ENCODE measurements at places on chromosomes 5 and 9.

DNA sequence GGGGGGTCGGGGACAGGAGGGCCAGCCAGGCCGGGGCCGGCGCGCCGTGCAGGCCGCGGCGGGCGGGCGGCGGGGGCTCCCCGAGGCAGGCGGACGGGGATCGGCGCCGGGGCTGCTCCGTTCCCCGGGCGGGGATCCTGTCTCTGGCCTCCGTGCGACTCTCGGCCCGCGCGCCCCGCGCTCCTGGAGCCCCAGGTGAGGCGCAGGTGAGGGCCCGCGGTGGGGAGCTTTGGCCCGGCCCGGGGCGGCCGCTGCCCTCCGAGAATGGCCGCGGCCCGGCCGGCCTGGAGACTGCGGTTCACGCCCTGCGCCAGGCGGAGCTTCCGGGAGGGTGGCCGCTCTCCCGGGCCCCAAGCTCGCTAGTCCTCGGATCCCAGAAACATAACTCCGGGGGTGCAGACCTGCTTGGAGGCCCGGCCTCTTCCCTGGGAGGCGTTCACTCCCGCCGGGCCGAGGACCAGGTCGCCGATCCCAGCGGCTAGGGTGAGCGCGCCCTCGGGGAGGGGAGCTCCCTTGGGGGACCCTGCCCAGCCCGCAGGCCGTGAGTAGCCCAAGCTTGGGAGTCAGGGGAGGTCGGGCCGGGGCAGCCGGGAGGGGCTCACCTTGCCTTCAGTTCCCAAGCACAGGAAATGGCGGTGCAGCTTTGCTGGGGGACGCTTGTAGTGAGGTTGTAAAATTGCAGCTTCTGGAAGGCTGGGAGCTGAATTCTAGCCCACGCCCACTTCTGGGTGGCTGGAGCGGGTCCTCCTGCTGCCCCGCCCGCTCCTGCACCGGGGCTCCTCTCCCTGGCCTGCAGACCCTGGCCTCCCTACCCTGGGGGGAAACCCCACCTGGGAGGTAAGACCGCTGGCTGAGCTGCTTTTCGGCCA, 723 bp downstream of the PPP1R26 start:
- DNase-seq = peak; percentile 51

GRCh38 chr5:68067291-68067690, 148.3 kb upstream of the PIK3R1 start:
- no peak for DNase-seq

DNA sequence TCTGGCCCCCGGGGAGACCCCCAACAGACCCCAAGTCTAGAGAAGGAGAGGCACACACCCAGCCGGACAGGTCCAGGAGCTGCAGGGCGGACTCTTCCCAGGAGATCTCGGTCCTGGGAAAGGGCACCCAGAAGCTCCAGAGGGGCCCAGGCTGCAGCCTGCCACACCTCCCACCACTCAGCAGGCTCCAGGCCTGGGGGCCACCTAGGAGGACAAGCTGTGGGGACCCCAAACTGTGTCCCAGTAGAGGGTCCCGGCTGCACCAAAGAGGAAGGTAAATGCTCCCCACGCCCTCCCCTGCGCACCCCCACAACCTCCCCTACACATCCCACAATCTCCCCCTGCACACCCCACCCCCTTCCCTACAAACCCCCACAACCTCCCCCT, 48.5 kb downstream of the PLEKHG4B start:
- DNase-seq = no peak

DNA sequence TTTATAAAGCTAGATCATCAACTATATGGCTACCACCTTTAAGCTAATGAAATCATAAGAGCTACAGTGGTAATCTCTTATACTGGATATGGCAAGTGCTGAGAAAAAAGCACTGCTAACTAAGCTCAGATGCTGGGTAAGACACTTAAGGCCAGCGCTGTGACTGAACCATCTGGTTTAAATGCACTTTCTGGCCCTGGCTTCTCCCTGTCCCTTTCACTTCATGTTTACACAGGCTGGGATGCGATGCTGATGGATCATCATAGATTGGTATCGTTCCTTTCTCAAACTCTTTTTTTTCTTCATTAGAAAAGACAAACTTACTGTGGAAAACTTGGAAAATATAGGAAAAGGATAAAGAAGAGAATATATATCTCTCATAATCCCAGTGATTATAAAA, 52.3 kb downstream of the KIF24 start:
- no peak for DNase-seq

DNA sequence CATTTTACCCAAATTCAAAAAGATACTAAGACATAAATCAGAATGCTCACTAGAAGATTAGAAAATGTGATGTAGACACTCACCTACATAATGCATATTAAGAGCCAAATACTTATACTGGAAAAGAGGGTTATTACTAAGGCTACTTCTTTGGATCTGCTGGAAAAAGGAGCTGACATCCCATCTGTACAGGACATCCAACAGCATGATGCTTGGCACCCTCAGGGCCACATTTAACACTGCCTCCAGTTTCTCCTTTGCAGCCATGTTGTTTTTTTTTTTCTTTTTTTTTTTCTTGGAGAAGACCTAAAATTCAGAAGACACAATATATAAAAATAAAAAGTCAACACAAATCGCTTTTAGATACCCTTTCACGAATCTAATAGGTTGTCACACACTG, 6.0 kb downstream of the RNF145 start:
- DNase-seq = no peak

DNA sequence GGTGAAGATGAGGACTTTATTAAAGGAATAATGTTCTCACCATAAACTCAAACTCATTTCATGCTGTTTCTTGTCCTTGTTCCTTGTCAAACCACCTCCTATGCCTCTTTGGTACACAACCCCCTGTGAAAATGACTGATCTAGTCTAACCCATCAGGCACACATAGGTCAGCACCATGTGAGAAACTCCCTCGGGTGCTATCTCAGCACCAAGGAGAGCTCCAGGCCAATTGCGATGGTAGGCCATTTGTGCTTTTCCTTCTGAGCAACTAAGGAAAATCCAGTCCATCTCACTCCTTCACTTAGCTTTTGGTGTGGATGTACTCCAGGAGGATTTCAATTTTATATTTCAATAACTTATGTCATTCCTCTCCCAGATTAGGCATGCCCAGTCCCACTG, 199.8 kb downstream of the ZNF608 start:
- no peak for DNase-seq

GRCh38 chr9:123107639-123108285, 74.3 kb downstream of the GPR21 start:
- DNase-seq = no peak

DNA sequence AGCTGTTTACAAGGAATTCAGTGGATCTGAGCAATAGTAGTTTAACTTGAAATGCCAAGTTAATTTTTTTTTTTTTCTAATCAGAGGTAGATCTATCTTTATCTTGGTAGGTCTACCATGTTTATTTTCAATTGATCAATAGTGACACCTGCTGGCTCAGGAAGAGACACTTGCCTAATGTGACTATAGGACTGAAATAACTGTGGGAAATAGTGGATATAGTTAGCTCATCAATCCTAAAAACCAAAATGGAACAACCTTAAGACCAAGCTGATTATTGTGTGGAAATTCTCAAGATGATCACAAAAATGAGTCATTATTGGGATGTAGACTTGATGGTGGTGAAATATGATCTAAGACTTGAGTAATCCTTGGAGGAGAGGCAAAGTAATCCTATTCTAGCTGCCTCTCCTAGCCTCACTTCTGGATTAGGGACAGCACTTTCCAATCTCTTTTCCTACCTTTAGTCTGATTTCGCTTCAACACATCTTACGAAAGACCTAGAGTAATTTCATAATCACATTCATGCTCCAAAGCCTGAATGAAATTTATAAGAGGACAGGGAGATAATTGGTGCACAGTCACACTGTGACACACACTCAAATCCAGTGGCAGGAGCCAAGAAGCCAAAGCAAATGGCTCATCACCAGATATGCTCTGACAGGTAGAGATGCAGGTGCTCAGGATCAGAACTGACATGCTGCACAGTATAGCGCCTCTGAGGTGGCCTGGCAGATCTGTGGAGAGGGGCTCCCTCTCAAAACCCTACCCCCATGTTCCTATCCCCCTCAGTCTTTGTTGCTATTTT, 156.3 kb downstream of the HMHB1 start:
- DNase-seq = peak; percentile 51

DNA sequence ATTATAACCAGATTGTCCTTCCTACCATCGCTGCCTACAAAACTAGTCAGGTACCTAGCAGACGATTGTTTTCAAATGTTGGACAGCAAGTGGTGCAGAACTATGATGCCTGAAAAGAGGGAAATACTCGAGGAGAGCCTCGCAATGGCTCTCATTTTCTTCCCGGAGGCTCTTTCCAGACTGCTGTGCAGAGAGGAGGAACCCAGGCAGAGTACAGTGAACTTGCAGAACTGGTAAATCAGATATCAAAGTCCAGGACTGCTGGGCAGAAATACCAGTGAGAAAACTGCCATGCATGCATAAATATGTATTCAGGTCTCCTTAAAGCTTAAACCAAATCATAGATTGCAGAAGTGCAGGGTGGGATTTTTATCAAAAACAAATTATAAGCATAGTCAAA, 26.4 kb upstream of the UGT3A1 start:
- DNase-seq = no peak

DNA sequence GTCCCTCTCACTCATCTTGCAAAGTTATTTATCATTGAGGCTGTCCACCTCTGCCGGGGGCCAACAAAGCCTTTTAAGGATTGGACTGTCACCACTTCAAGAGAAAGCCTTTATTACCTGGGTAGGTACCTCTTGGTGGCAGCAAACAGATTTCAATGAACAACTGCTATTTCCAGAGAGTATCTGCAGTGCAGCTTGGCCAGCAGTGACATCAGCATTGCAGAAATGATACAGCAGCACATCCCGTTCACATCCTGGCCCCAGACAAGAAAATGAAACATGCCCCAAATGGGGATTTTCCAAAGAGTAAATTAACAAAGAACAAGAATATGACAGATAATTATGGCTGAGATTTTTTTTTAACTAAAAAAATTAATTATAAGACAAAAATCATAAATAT, 2.3 kb upstream of the SPATA6L start:
- no peak for DNase-seq

GRCh38 chr5:173396311-173396993, 68.2 kb upstream of the STC2 start:
- no peak for DNase-seq

DNA sequence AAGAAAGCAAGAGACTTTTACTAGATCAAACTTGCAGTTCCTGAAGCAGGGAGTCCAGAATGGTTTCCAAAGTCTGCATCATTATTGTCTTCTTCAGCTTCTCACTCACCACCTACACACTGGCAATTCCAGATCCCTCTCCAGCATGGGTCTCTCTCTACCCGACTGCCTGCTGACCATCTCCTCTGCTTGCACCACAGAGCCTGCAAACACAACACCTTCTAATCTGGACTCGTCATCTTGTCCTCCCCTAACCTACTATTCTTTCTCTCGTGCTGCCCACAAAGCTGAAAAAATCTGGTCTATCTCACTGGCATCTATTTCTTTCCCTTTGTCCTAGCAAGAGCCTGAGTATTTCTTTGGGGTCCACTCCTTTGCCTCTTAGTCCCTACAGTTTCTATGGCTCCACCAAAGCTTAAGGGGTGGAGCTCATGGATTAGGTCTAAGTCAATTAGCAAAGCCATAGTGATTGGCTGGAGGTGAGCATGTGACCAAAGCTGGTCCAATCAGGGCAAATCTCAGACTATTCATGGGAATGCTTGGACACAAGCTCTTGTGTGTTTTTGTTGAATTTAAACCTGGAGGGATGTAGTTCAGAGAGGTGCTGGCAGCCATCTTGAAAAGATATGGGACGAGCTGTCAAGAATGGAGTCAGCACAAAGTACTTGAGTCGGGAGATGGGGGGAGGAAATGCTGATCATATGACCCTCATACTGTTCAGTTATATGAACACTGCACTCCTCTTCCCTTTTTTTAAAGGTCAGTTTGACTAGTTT, 63.5 kb downstream of the GALNT12 start:
- DNase-seq = no peak

GRCh38 chr5:83404182-83404716, 67.3 kb upstream of the VCAN start:
- DNase-seq = no peak

GRCh38 chr9:88722753-88723152, 187.8 kb downstream of the NXNL2 start:
- no peak for DNase-seq

- DNase-seq = peak; percentile 60
These were observed 46.1 kb upstream of the ZBED3 start for GRCh38 chr5:77133061-77133758.

DNA sequence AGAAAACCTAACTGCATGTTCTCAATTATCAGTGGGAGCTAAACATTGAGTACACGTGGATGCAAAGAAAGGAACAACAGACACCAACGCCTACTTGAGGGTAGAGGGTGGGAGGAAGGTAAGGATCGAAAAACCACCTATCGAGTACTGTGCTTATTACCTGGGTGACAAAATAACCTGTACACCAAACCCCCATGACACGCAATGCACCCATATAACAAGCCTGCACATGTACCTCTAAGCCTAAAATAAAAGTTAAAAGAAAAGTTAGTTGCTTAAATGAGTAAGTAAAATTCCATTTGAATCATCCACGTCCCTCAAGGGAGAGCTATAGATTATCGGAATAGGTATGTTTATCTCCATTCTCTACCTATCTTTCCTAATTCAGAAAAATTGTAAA, 210.2 kb upstream of the ADCY2 start:
- DNase-seq = no peak

DNA sequence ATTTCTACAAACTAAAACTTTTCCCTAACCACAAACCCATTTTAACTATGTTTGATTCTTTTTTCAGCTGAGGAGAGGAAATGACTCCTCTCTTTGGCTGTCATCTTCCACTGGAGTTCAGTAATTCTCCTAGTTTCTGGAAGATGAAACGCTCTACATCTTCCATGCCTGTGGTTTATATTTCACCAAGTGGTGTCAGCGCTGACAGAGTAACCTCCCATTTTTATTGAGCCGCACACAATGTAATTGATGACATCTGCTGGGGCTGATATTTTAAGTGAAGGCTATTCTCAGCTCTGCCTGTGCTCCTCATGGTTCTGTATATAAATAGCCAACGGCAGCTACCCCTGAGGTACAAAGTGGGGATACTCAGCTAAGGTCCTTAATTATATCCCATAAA, 234.6 kb downstream of the SPOCK1 start:
- DNase-seq = no peak

- DNase-seq = no peak
These were observed 700.3 kb upstream of the TYRP1 start for GRCh38 chr9:11992866-11993265.

- no peak for DNase-seq
These were observed 51.0 kb downstream of the C5orf22 start for GRCh38 chr5:31583129-31583528.

DNA sequence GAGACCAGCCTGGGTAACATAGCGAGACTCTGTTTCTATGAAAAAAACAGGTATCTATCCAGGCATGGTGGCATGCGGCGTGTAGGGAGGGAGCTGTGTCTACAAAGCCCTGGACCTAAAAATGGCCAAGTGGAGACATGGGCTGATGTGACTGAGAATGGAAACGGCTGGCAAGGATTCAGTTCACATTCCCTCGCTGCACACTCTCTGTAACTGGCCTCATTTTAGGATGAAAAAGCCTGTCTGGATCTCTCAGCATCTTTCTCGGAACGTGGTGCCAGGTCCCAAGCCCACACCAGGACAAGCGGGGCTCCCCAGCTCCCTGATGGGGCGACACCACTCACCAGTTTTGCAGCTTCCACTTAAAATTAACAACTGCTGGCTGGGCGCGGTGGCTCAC, 13.4 kb downstream of the EXD3 start:
- DNase-seq = no peak

- DNase-seq = no peak
These were observed 185.6 kb downstream of the TSSK1B start for GRCh38 chr5:113249206-113249605.

All from SHP77 (cell line).